ENCODE measurements at places on chromosomes 16 and 17.

GRCh38 chr17:49061524-49061943 lies 64.3 kb downstream of the IGF2BP1 start:
- no peak for DNase-seq

- DNase-seq = peak; percentile 42
Observed at GRCh38 chr17:7393613-7394451, 493 bp downstream of the PLSCR3 start.

- no peak for DNase-seq
Observed at GRCh38 chr17:18191967-18192366, 8.3 kb downstream of the ALKBH5 start.

- no peak for DNase-seq
Observed at GRCh38 chr16:749010-749409, 8.2 kb upstream of the CIAO3 start.

DNA sequence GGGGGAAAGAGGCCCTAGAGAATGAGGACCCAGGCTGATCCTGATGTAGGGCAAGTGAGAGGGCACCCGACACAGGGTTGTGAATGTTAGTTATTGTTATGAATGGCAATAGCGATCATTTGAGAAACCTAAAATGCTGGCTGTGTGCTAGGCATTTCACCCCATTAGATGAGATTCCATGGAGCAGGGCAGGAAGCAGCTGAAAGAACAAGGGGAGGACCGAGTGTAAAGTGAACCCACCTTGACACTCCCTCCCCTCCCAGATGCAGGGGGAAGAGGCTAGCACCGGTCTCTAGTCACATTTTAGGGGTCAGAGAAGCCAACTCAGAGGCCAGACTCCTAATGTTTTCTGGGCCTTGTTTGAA lies 553 bp upstream of the CORO6 start:
- no peak for DNase-seq

DNA sequence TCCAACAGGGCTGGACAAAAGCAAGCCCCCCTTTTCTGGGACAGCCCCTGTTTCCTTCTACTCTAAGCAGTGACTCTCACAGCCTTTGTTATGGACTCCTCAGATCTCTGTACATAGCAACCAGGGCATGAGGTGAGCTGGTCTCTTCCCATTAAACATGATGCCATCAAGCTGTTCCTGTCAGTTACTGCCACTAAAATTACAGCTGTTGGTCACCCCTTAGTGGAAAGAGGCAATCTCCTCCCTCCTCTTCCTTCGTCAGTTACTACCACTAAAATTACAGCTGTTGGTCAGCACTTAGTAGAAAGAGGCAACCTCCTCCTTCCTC lies 95.2 kb upstream of the SMIM36 start:
- no peak for DNase-seq

- DNase-seq = no peak
Observed at GRCh38 chr17:70394473-70395232, 225.3 kb downstream of the KCNJ2 start.

DNA sequence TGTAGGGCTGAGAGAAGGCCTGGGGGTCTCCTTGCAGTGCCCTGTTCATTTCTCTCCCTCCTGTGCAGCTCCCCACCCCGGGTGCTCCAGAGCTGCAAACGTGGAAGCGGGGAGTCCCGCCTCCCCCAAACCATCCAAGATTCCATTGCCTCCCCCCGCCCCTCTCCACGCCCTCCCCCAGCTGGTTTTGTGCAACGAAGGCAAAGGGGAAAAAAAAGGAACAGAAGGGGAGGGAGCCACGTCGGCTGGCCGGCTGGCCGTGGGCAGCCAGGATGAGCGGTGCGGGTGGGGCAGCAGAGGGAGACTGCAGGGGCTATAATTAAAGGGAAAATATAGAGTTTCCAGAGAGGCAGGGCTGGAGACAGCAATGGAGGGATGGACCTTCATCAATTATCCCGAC lies 1.7 kb upstream of the COL1A1 start:
- no peak for DNase-seq

GRCh38 chr16:89795676-89796075 lies 20.8 kb downstream of the FANCA start:
- no peak for DNase-seq

- DNase-seq = no peak
Observed at GRCh38 chr17:47905221-47905733, 9.2 kb downstream of the SP2 start.

DNA sequence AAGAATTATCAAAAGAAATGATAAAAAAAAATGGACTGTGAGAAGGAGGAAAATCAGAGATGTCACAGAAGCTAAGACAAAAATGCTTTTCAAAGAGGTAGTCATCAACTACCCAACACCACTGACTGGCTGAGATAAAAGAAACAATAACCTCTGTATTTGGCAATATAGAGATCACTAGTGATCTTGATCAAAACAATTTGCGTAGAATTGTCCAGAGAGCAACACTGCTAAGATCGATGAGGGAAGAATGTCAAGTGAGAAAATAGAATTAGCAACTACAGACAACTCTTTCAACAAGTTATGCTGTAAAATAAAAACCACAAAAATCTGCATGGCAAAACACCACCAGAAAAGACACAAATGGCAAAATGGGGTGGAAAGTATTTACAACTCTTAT lies 66.0 kb downstream of the BRIP1 start:
- no peak for DNase-seq

- no peak for DNase-seq
Observed at GRCh38 chr17:49196520-49196919, 13.9 kb downstream of the GNGT2 start.

GRCh38 chr17:57619061-57619937 lies 125.8 kb downstream of the CCDC182 start:
- DNase-seq = no peak

DNA sequence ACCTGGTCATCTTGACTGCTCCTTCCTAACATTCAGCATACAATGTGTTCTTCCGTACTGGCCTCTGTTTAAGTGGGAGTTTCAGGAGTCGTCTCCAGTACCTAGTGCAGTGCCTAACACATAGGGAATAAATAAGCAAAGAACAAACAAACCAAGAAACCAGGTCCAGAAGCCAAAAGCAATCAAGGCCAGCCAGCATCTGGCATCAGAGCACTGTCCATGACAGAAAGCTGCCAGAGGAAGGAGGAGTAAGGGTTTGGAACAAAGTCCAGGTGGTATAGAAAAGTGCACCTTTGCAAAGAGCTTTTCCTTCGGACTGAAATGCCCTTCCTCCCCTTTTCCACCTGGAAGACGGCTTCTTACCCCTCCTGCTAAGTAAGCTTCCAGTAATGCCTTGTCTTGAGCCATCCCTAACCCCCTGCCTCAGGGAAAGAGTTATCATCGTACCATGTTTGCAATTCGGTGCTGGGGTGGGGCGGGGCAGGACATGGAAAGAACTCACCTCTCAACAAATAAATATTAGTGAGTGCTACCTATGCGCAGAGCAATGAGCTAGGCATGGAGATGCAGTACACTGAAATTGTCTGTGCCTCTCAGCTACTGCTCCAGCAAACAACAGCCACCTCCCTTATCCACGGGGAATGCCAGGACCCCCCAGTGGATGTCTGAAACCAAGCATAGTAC lies 47.6 kb downstream of the C17orf67 start:
- no peak for DNase-seq

GRCh38 chr16:89422905-89423630 lies 67.3 kb downstream of the ANKRD11 start:
- DNase-seq = peak; percentile 41

DNA sequence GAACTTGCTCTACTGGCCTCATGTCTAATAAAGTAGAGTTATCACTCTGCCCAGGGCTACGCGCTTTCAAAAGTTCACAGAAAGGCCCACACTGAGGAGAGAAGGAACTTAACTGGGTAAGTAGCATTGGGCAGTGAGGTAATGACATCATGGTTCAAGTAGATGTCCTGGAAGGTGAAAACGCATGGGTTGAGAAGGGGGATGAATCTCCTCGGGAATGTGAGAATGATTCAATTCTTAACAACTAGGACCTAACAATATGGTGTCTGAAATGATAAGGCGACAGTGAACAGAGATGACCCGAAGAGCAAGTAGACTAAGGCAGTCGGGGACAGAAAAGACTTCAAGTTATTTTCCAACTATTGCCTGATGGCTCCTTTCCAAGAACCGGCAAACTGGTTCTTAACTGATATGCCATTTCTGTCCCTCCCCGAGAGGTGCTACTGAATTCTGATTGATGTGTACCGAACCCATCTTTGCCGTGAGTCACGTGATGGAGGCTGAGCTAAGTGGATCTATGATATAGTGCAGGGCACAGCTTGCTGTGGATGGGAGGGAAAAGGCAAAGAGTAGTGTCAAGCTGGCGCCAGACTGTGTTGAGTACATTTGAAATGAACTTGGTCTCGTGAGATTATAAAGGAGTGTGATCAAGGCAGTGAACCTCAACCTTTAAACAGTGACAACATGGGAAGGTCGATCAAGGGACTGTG lies 44.1 kb downstream of the MARCHF10 start:
- no peak for DNase-seq

GRCh38 chr17:2885733-2886132 lies 89.5 kb downstream of the RAP1GAP2 start:
- DNase-seq = no peak

- DNase-seq = no peak
Observed at GRCh38 chr17:79777120-79777893, 641 bp upstream of the CBX2 start.

DNA sequence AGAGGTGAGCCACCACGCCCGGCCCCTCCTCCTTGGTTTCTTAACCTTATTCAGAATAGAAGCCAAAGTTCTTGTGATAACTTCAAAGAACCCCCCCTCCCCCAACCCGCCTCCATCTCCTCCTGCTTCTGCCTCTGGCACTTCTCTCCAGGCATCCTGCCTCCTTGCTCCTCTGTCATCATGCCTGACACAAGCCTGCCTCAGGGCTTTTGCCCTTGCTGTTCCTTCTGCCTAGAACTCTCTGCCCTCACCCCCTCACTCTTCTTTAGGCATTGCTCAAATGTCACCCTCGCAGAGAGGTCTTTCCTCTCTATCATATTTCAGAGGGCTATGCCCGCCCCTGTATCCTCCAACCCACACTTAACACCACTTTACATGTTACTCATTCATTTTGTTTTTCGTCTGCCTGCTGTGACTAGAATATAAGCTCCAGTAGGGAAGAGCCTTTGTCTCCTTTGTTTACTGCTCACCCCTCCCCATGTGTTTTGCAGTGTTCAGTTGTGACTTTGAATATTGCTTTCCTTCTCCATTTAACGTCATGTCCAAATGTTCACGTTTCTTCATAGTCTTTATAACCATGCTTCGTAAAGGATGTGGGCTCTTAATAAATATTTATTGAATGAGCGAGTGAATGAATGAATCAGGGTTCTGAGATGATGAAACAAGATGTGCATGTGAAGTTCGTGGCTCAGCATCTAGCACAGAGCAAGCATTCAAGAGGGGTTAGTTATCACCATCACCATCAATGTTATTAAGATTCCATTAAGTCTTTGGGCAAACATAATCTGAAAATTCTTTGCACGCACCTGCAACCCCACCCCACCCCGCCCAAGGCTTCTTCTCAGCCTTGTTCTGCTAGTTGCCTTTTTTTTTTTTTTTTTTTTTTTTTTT lies 186.2 kb upstream of the WSCD1 start:
- no peak for DNase-seq

DNA sequence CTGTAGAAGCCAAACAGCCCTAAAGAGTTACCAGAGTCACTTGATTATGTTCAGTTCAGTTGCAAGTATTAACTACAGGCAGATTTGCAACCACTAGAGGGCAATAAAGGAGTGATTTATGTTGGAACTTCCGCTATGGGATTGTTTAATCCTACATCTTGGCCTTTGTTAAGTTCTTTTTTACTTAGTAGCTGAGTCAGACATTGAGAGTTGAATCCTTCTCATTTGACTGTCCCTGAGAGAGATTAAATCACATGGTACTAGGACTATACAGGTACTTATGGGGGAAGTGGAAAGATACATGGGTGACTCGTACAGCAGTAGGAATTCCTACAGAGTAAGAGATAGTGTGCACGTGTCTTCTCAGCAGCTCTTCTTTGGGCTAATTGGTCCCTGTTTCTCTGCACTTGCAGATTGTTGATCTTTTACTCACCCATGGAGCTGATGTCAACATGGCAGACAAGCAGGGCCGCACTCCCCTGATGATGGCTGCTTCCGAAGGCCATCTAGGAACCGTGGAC lies 40.3 kb downstream of the CYB561 start:
- no peak for DNase-seq

- DNase-seq = no peak
Observed at GRCh38 chr17:71168053-71168741, 952.6 kb upstream of the SOX9 start.

DNA sequence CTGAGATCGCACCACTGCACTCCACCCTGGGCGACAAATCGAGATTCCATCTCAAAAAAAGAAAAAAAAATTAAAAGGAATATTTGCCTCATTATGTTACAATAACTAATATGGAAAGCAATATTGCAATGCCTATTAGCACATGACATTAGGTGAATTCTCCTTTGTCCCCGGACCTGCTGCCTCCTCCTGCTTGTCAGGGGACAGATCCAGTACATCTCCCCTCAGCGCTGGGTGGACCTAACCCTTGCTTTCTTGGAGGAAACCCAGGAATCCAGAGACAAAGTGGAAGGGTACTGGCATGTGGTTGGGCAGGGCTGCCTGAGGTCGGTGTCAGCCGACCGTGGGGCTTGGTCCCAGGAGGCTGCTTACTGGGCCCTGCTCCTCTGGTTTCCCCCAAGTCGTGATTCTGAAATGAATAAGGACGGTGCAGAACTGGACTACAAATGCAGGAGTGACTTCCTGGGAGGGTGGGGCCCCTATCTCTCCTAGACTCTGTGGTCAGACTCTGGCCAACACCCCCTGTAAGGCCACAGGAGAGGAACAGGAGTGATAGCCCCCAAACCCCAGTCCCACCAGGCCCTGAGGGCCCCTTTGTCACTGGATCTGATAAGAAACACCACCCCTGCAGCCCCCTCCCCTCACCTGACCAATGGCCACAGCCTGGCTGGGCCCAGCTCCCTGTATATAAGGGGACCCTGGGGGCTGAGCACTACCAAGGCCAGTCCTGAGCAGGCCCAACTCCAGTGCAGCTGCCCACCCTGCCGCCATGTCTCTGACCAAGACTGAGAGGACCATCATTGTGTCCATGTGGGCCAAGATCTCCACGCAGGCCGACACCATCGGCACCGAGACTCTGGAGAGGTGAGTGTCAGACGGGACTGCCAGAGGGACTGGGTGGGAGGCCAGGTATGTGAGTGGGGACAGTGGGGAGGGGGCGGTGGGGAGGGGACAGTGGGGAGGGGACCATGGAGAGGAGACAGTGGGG lies at the start of gene HBZ:
Gene HBZ (plus strand): TSS at position 504 of the 988 bp plus-strand sequence. CDS start 266 bp downstream, at position 770.
- no peak for DNase-seq

DNA sequence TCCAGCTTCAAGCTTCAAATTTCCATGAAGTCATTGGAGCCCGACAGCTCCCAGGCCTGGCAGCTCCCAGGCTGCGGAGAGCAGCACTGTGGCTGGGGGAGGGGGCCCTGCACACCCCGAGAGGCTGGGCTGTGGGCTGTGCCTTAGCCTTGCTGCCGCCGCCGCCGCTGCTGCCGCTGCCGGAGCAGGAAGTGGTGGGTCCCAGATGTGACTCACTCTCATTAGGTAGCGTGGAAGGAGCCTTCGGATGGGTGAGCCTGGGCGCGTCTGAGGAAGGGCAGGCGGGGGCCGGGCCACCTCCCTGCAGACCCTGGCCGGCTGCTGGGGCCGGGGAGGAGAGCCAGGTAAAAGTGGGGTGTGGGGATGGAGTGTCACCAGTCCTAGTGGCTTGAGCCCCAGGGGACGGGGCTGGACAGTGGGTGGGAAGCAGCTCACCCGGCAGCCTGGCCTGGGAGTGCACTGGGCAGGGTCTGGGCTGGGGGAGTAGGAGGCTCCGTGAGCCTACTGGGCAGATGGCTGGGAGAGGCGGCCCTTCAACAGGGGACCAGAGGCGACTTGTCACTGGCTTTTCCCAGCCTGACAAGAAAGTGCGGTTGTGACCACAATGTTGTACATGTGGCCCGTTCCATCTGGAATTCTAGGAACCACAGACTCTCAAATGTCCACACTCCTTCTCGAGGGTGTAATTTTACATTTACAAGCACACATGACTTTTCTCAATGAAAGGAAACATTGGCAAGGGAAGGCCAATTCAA lies at the start of gene ADCY7:
Gene ADCY7 (plus strand): TSS at position 215 of the 755 bp plus-strand sequence. CDS start 21,629 bp downstream, outside the sequence.
- peak; percentile 57 for DNase-seq

Data from stimulated activated CD8-positive, alpha-beta memory T cell treated with anti-CD3 and anti-CD28 coated beads, Interleukin-4, amount 100 ng/mL, for 1 hour (primary cell).